ENCODE measurements at places on chromosomes 11 and 22. TPM values are rescaled to one million over a fixed set of nuclear protein-coding genes. Genes with fewer than 3 reads are reported as not detected.

- H3K4me1 ChIP-seq = no peaks in the 10 kb centered on the region
- DNase-seq = no peak
- no peaks in the 10 kb centered on the region for H3K36me3 ChIP-seq
- H3K4me3 ChIP-seq = no peak overlapping the region
- no peak overlapping the region for H3K27ac ChIP-seq
These were observed 12.6 kb downstream of the MMP10 start for GRCh38 chr11:102767800-102768199.

- no peak overlapping the region for H3K4me3 ChIP-seq
- H3K27ac ChIP-seq = no peak overlapping the region
- H3K27me3 ChIP-seq = no peaks in the 10 kb centered on the region
- H3K36me3 ChIP-seq = no peaks in the 10 kb centered on the region
These were observed 73.2 kb upstream of the TIMP3 start for GRCh38 chr22:32728291-32728690.

DNA sequence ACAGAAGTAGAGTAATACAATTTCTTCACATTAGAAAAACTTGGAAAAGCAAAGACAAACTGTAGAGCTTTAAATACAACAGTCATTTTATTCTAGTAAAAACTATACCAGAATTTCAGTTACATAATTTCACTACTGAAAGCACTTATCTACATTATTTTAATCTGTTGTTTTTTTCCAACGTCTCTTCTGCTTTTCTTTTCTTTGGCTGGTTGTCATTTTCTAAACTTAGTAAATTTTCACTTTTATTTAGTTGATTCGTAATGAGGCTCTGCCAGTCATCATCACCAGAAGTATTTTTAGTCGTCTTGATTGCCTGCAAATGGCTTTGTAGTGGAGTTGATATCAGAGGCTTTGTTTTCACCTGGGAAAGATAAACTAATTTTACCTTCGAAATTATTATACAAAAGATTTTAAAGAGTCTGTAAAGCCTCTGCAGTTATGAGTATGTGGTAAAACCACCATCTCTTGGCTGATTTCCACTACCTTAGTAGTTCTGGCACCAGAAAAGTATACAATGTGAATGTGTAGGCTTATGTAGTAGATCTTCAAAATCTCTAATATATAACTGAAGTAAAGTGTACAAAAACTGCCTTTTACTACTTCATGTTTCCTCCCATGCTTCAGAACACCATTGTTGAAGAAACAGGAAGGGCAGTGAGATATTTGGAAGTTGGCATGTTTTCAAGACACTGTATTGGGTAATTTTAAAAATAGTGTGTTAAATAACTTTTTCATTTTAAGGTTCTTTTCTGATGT is 19.2 kb downstream of the EIF3M start:
- no peak for DNase-seq
- H3K4me3 ChIP-seq = no peak overlapping the region
- H3K27me3 ChIP-seq = no peaks in the 10 kb centered on the region

TECTA gene
- 0.23 TPM for total RNA-seq

GRCh38 chr11:75389276-75389605 is 10.1 kb upstream of the RPS3 start:
- no peaks in the 10 kb centered on the region for H3K27me3 ChIP-seq
- no peak for DNase-seq

- no peak for DNase-seq
- peaks cover 7% of the 10 kb centered on the region for H3K4me1 ChIP-seq
- no peak overlapping the region for H3K27ac ChIP-seq
- no peaks in the 10 kb centered on the region for H3K36me3 ChIP-seq
These were observed 2.0 kb upstream of the LAYN start for GRCh38 chr11:111538407-111539114.

DNA sequence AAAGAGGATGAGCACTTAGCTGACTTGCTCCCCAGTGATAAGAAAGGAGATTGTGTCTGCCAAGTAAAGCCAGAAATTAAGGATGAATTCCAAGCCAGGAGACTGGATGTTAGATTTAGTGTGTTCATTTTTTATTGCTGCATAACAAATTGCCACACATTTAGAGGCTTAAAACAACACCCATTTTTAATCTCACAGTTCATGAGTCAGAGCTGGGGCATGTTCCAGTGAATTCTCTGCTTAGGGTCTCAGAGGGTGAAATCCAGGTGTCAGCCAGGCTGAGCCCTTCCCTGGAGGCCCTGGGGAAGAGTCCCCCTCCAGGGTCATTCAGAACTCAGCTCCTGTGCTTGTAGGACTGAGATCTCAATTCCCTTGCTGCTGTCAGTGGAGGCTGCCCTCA is 352.8 kb downstream of the BUD13 start:
- no peaks in the 10 kb centered on the region for H3K36me3 ChIP-seq
- no peaks in the 10 kb centered on the region for H3K4me1 ChIP-seq
- DNase-seq = no peak
- no peak overlapping the region for H3K27ac ChIP-seq

SLN gene
- not detected for total RNA-seq

DNA sequence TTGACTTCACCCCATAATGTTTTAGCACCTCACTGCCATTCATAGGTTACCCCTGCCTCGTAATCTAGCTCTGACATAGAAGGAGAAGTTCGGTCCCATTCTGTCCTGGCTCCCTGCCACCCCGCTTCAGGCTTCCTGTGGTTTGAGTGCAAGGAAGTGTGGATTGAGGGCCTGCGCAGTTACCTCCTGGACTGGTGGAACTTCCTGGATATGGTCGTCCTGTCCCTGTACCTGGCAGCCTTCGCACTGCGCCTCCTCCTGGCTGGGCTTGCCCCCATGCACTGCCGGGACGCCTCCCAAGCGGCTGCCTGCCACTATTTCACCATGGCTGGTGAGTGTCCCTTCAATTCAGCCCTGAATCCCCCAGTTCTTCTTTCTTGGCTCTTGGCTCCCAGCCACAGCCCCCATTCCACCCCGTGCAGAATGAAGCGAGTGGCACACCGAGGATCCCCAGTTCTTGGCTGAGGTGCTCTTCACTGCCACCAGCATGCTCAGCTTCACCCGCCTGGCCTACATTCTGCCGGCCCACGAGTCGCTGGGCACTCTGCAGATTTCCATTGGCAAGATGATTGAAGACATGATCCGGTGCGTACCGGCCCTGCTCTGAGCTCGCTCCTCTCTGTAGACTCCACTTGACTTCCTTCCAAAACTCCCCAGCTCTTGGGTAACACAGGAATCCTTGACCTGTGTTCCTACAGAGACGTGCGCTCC is 15.4 kb downstream of the ART5 start:
- no peak for DNase-seq
- H3K4me1 ChIP-seq = no peaks in the 10 kb centered on the region
- H3K27me3 ChIP-seq = no peaks in the 10 kb centered on the region
- H3K4me3 ChIP-seq = no peak overlapping the region

All from pancreas (tissue), 10 donors.